Ovary (tissue), 10 donors: ENCODE measurements at places on chromosomes 1 and 21. TPM values are rescaled to one million over a fixed set of nuclear protein-coding genes. Genes with fewer than 3 reads are reported as not detected.

Gene ALDH4A1
- 8.0 TPM for total RNA-seq

Gene TMPRSS2
- total RNA-seq: 0.60 TPM

Gene SLC19A2
- 9.1 TPM for total RNA-seq

Gene FYB2
- total RNA-seq: not detected

Gene ARHGEF19
- total RNA-seq: 6.0 TPM

Gene ACKR1
- 5.6 TPM for total RNA-seq

Gene OR6K3
- not detected for total RNA-seq

Gene E2F2
- total RNA-seq: 0.15 TPM

Gene CTTNBP2NL
- 10.9 TPM for total RNA-seq

Gene NTPCR
- total RNA-seq: 17.5 TPM

Gene GNG4
- 43.9 TPM for total RNA-seq

Gene CHI3L2
- total RNA-seq: 1.1 TPM

Gene MARK1
- 2.8 TPM for total RNA-seq

Gene ALG14
- 1.4 TPM for total RNA-seq

Gene NIBAN1
- 3.4 TPM for total RNA-seq

Gene ZNF695
- total RNA-seq: not detected

Gene ARHGEF16
- 2.5 TPM for total RNA-seq

Gene HJV
- not detected for total RNA-seq

Gene OR2L5
- 0.23 TPM for total RNA-seq

Gene TFF1
- 1.4 TPM for total RNA-seq

Gene ZBTB18
- 10.1 TPM for total RNA-seq

Gene HUNK
- total RNA-seq: under 0.01 TPM

Gene CYP4A11
- not detected for total RNA-seq

Gene AHDC1
- 11.3 TPM for total RNA-seq

Gene FNDC10
- 1.5 TPM for total RNA-seq

Gene FAM72C
- not detected for total RNA-seq

Gene MTARC2
- 20.3 TPM for total RNA-seq

Gene LENEP
- not detected for total RNA-seq

Gene SLC44A3
- total RNA-seq: 6.4 TPM

Gene OR2L8
- not detected for total RNA-seq

Gene OR2C3
- not detected for total RNA-seq

Gene RAB7B
- total RNA-seq: 1.6 TPM

Gene GJA9
- total RNA-seq: not detected

Gene FAM163A
- not detected for total RNA-seq

Gene DISP1
- total RNA-seq: 10.1 TPM

Gene OR6N1
- not detected for total RNA-seq

Gene ASH1L
- total RNA-seq: 98.4 TPM

Gene TXNIP
- total RNA-seq: 753 TPM

Gene CFAP45
- total RNA-seq: 2.9 TPM

Gene SERTAD4
- 1.8 TPM for total RNA-seq

Gene KRTAP12-1
- not detected for total RNA-seq
